ENCODE measurements at places on chromosomes 7 and 10. TPM values are rescaled to one million over a fixed set of nuclear protein-coding genes. Genes with fewer than 3 reads are reported as not detected.

The GPR22 gene
- 2.5 TPM for polyA plus RNA-seq

The CAMK1D gene
- polyA plus RNA-seq, result 8.4 TPM

The SSC4D gene
- 1.2 TPM for polyA plus RNA-seq

The TEX47 gene
- not detected for polyA plus RNA-seq

GRCh38 chr7:104341546-104341945 is 13.1 kb downstream of the LHFPL3 start:
- H3K4me3 ChIP-seq, result no peak overlapping the region
- no peaks in the 10 kb centered on the region for H3K4me1 ChIP-seq
- no peaks in the 10 kb centered on the region for H3K36me3 ChIP-seq
- no peaks in the 10 kb centered on the region for H3K27me3 ChIP-seq

GRCh38 chr7:18494821-18495408 is 634 bp upstream of the HDAC9 start:
- H3K27ac ChIP-seq, result peak overlapping the region; percentile 33
- peak overlapping the region; percentile 33 for H3K4me3 ChIP-seq

DNA sequence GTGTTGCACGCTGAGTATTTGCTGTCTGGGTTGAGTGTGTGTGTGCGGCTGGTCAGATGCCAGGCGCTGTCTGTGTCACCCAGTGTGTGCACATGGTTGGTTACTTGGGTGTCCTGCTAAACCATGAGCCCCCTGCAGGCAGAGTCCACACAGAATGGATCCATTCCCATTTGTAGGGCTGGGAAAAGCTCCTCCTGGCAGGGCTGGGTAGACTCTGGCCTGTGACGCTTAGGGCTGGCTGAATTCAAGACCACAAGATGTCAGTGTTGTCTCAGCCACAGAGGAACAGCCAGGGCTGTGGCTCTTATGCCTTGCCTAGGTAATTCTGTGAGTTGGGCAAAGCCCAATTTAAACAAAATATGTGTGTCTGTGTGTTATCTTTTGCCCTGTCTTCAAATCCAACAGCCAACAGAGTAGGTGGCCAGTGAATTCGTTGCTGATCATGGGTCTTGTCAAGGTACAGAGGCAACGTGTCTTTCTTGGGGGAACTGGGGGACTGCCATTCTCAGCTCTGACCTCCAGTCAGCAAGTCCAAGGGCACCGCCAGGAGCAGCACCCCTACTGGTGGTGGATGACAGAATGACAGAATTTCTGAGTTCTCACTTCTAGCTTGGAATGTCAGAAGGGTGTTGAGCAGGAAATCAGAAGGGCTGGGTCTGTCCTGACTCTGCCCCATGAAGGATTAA is 285.1 kb downstream of the CCSER2 start:
- H3K27ac ChIP-seq, result no peak overlapping the region
- peak; percentile 29 for DNase-seq
- no peak overlapping the region for H3K4me3 ChIP-seq
- H3K4me1 ChIP-seq, result no peaks in the 10 kb centered on the region

DNA sequence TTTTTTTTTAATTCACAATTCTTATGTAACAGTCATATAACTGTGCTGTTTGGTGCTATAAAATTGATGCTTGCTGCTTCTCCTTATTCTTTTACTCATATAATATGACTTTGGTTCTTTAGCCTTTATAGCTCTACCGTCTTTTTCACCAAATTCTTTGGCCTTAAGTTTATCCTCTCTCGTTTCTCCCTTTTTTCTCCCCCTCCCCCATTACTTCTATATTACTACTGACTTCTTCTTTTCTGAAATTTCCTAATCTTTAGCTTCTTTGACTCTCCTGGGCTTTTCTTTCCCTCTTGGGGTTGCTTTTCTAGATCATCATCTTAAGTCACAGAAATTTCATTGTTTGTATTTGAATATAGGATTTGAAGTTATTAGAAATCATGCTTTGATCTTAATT is 3.8 kb downstream of the BCCIP start:
- H3K36me3 ChIP-seq, result peaks cover 52% of the 10 kb centered on the region
- H3K4me3 ChIP-seq, result no peak overlapping the region
- peaks cover 5% of the 10 kb centered on the region for H3K4me1 ChIP-seq
- H3K27ac ChIP-seq, result no peak overlapping the region

GRCh38 chr7:103065667-103066066 is 8.9 kb downstream of the FBXL13 start:
- no peaks in the 10 kb centered on the region for H3K4me1 ChIP-seq
- no peaks in the 10 kb centered on the region for H3K27me3 ChIP-seq
- no peak overlapping the region for H3K27ac ChIP-seq
- H3K36me3 ChIP-seq, result no peaks in the 10 kb centered on the region

- no peaks in the 10 kb centered on the region for H3K36me3 ChIP-seq
- DNase-seq, result no peak
- H3K4me1 ChIP-seq, result no peaks in the 10 kb centered on the region
- no peaks in the 10 kb centered on the region for H3K27me3 ChIP-seq
- no peak overlapping the region for H3K4me3 ChIP-seq
- H3K27ac ChIP-seq, result no peak overlapping the region
Measured at GRCh38 chr7:103597606-103598005, 151.6 kb upstream of the SLC26A5 start.

DNA sequence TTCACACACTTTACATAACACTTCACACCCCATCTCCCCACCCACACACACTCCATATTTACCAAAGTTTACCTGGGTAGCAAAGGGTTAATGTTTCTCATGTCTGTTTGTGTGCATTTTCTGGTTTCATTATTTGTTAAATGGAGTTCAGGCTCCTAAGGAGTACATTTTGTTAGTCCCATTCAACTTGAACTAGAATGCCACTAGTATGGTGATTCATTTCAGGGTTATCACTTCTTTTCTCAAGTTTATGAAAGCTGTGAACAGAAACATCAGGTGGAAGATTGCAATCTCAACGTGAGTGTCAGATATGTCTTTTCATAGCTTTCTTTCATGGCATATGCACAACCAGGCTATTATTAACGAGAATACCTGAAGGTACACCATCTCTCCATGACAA is 1027.5 kb downstream of the GATA3 start:
- H3K27me3 ChIP-seq, result no peaks in the 10 kb centered on the region
- DNase-seq, result no peak
- H3K27ac ChIP-seq, result no peak overlapping the region
- H3K4me3 ChIP-seq, result no peak overlapping the region
- H3K36me3 ChIP-seq, result no peaks in the 10 kb centered on the region

Measured in large intestine (tissue), 12 donors.